Effector memory CD4-positive, alpha-beta T cell (primary cell): ENCODE measurements at places on chromosomes 13 and 19.

DNA sequence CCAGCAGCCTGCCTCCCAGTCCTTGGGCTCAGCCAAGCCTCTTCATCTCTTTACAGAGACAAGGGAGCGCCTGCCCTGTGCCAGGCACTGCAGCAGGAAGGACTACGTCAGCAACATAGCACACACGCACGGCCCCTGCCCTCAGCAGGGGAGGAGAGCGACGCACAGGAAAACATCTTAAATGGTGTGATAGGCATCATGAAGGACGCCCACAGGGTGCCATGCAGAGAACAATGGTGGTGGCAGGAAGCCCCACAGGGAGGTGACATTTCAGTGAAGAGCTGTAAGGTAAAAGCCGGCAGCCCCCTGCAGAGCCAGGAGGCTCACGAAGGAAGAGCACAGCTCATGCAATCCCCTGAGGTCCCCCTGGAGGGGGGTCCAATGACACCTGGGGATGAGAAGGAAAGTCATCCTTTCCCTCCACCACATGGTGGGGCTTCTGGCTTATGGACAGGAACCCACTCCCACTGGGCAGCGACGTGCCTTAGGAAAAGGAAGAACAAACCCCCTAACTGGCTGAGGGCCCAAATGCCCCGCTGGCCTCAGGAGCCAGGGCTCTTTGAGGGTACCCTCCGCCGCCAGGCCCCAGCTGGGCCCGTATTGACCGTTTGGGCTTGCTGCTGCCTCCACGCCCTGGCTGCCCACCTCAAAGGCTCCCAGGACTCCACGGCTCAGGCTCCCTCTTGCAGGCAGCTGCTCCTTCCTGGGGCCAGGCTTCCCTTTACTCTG is 37.3 kb upstream of the C13orf42 start:
- H3K36me3 ChIP-seq = no peaks in the 10 kb centered on the region
- H3K4me3 ChIP-seq = no peak overlapping the region
- H3K27ac ChIP-seq = no peak overlapping the region
- no peaks in the 10 kb centered on the region for H3K27me3 ChIP-seq
- no peak for DNase-seq

- no peak overlapping the region for H3K27ac ChIP-seq
- no peak for DNase-seq
- peaks cover 66% of the 10 kb centered on the region for H3K36me3 ChIP-seq
- H3K4me3 ChIP-seq = no peak overlapping the region
- H3K27me3 ChIP-seq = no peaks in the 10 kb centered on the region
- no peaks in the 10 kb centered on the region for H3K4me1 ChIP-seq
These were observed 18.0 kb downstream of the PAF1 start for GRCh38 chr19:39372941-39373340.

- H3K4me1 ChIP-seq = no peaks in the 10 kb centered on the region
- no peak overlapping the region for H3K27ac ChIP-seq
These were observed 145.3 kb upstream of the RXFP2 start for GRCh38 chr13:31594056-31594455.

- no peak for DNase-seq
- no peak overlapping the region for H3K27ac ChIP-seq
- no peaks in the 10 kb centered on the region for H3K36me3 ChIP-seq
- H3K4me1 ChIP-seq = no peaks in the 10 kb centered on the region
These were observed 30.3 kb upstream of the PDCD5 start for GRCh38 chr19:32550666-32551065.
